ENCODE measurements at places on chromosomes 16 and 17. TPM values are rescaled to one million over a fixed set of nuclear protein-coding genes. Genes with fewer than 3 reads are reported as not detected.

GRCh38 chr16:1895949-1896675, 22.1 kb downstream of the HS3ST6 start:
- 0 out of 2 replicates have a peak, but pooled peaks cover 5% of the 10 kb centered on the region for H3K4me1 ChIP-seq
- H3K27ac ChIP-seq = no peak overlapping the region
- H3K27me3 ChIP-seq = peaks cover 3% of the 10 kb centered on the region
- no peaks in the 10 kb centered on the region for H3K36me3 ChIP-seq

- no peak for DNase-seq
- peaks cover 26% of the 10 kb centered on the region for H3K4me1 ChIP-seq
- H3K36me3 ChIP-seq = peaks cover 14% of the 10 kb centered on the region
These were observed 1.2 kb downstream of the TMC6 start for GRCh38 chr17:78127239-78127887.

Gene KRTAP3-3
- not detected for total RNA-seq

GRCh38 chr16:87229230-87230188, 87.7 kb downstream of the C16orf95 start:
- DNase-seq = no peak
- H3K4me1 ChIP-seq = no peaks in the 10 kb centered on the region
- no peaks in the 10 kb centered on the region for H3K27me3 ChIP-seq
- no peak overlapping the region for H3K27ac ChIP-seq

GRCh38 chr16:8888951-8889892, 7.1 kb downstream of the LITAFD start:
- DNase-seq = no peak
- no peak overlapping the region for H3K4me3 ChIP-seq
- H3K36me3 ChIP-seq = peaks cover 41% of the 10 kb centered on the region
- H3K27ac ChIP-seq = no peak overlapping the region

Gene MYO15A
- total RNA-seq = 4.5 TPM

- DNase-seq = no peak
- no peak overlapping the region for H3K4me3 ChIP-seq
- H3K36me3 ChIP-seq = no peaks in the 10 kb centered on the region
These were observed 43.5 kb upstream of the ADCY9 start for GRCh38 chr16:4159726-4160125.
